Naive thymus-derived CD8-positive, alpha-beta T cell (primary cell): ENCODE measurements at places on chromosomes 7 and 10.

DNA sequence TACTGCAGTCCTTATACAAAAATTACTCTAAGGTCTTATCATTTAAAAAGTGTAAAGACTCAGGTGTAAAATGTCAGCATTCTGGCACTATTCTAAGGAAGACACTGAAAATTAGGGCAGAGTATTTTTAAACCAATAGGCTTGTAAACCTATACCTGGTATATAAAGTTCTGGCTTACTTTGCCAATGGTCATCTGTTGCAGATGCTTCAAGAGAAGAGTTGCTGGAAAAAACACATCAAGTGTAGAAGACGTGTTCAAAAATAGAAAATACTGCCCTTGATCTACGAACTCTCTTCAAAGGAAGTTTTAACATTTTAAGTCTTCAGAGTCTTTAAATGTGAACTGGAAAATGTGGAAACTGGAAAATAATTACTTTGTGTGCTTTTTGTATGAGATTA, 23.9 kb downstream of the NT5C3A start:
- peaks cover 64% of the 10 kb centered on the region for H3K4me1 ChIP-seq
- DNase-seq = no peak
- no peaks in the 10 kb centered on the region for H3K27me3 ChIP-seq
- H3K27ac ChIP-seq = no peak overlapping the region
- peak overlapping the region; percentile 88 for H3K4me3 ChIP-seq

- no peak overlapping the region for H3K27ac ChIP-seq
- DNase-seq = no peak
- peaks cover 30% of the 10 kb centered on the region for H3K27me3 ChIP-seq
- H3K4me3 ChIP-seq = peak overlapping the region; percentile 5
These were observed 25.7 kb upstream of the ENTPD1 start for GRCh38 chr10:95730233-95730632.

DNA sequence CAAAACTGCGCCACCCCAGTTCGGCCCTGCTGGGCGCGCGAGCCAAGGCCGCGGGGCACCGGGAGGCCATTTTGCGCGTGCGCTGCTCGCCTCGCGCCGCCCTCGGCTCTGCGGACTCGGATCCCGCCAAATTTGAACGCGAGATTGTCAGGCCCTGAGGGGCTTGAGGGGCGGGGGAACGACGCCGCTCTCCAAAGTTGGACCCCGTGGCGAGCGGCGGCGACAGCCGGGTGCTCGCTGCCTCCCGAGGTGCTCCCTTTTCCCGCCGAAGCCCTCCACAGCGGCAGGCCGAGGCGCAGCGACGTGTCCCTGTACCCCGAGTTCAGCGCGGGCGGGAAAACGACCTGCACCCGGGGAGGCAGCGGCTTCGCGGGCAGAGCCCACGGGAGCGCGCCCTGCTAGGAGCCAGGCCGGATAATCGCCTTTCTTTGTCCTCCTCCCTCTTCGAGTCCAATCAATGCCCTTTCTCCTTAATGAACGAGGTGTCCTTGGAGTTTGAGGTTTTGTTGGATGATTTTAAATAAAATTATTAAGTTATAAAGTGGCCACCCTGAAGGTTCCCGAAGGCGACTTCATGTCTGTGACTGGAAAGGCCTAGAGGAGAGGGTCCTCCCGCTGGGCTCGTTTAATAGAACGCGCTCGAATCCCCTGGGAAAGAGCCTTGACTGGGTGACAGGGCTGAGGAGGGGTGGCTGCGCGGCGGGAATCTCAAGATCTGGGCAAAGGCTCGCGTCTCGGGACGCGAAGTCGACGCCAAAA, 10.7 kb upstream of the SPAG6 start:
- peaks cover 24% of the 10 kb centered on the region for H3K4me1 ChIP-seq
- peak overlapping the region; percentile 97 for H3K27ac ChIP-seq
- peaks cover 11% of the 10 kb centered on the region for H3K36me3 ChIP-seq
- peak overlapping the region; percentile 90 for H3K4me3 ChIP-seq
- no peak for DNase-seq

- DNase-seq = peak; percentile 0
- H3K4me3 ChIP-seq = no peak overlapping the region
- H3K4me1 ChIP-seq = no peaks in the 10 kb centered on the region
- no peak overlapping the region for H3K27ac ChIP-seq
- no peaks in the 10 kb centered on the region for H3K36me3 ChIP-seq
- peaks cover 4% of the 10 kb centered on the region for H3K27me3 ChIP-seq
These were observed 18.1 kb upstream of the LIPK start for GRCh38 chr10:88687853-88688467.

GRCh38 chr7:94049615-94050014, 45.5 kb upstream of the BET1 start:
- peak overlapping the region; percentile 64 for H3K27ac ChIP-seq
- H3K36me3 ChIP-seq = no peaks in the 10 kb centered on the region
- no peak overlapping the region for H3K4me3 ChIP-seq
- no peak for DNase-seq
- H3K27me3 ChIP-seq = peaks cover 35% of the 10 kb centered on the region

GRCh38 chr7:130292682-130293257, at the start of gene CPA4:
CPA4 (plus strand) TSS chr7:130293161; CDS start chr7:130293181, 20 bp downstream.
- H3K36me3 ChIP-seq = no peaks in the 10 kb centered on the region
- H3K4me1 ChIP-seq = peaks cover 4% of the 10 kb centered on the region
- no peak within 1 kb of the TSS for H3K4me3 ChIP-seq
- no peaks in the 10 kb centered on the region for H3K27me3 ChIP-seq
- no peak for DNase-seq
- no peak within 1 kb of the TSS for H3K27ac ChIP-seq

DNA sequence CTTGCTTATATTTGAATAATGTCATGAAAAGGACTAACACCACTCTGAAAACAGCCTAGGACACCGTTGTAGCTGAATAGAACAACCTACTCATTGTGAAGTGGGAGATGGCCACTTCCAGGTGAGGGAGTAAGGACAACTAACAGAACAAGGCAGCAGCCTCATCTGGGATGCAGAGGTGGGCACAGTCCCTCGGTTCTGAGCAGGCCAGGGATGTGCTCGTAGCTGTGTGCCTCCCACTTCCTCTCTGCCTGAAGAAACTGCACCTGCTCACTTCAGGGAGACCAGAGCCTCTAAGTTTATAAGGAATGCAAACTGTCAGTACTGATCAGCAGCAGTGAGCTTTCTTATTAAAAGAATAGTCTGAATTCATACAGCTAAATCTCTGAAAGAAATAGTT, 2.5 kb downstream of the VSTM4 start:
- H3K4me1 ChIP-seq = peaks cover 8% of the 10 kb centered on the region
- no peak overlapping the region for H3K27ac ChIP-seq
- no peak overlapping the region for H3K4me3 ChIP-seq

- H3K27me3 ChIP-seq = peaks cover 21% of the 10 kb centered on the region
- no peaks in the 10 kb centered on the region for H3K36me3 ChIP-seq
- H3K4me1 ChIP-seq = no peaks in the 10 kb centered on the region
- H3K27ac ChIP-seq = no peak overlapping the region
These were observed 127.6 kb upstream of the RET start for GRCh38 chr10:42949287-42949686.

DNA sequence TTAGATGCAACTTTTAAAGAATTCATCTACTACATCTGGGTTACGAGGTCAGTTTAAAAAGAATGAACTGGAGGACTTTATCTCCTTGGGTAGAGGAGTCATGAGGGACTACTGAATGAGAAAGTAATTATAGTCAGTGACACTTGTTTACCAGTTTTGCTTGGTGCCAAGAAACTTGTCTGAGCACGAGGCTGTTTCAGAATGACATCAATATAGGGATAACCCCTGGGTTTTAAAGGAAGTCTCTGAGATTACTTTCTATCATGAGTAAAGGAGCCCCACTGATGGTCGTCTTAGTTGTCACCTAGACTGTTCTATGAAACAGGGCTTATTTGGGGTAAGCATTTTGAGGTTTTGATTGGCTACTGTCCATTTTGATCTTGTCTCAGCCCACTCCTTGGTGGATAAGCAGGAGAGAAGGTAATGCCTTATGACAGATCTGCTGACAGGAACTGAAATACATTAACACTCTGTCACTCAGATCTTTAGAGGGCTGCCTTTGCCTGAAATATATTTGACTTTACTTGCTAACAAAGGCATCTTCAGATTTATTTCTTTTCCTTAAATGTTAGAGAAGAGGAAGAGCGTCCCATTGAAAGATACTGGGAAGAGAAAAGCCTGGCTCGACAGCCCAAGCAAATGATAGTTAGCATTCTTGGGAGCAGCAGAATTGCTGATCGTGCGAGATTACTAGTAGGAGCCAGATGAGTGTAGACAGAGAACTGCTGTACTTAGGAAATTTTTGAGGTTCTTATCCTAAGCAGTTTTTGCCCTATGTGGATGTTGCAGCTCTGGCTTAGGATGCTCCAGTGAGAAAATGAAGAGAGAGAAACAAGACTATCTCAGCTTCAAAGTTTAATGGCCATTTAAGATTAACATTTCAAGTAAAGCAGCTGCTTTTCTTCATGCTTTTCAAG, 299.2 kb upstream of the LRGUK start:
- H3K27ac ChIP-seq = no peak overlapping the region
- H3K36me3 ChIP-seq = peaks cover 20% of the 10 kb centered on the region
- DNase-seq = no peak
- no peaks in the 10 kb centered on the region for H3K27me3 ChIP-seq

GRCh38 chr10:125190946-125191345, 30.6 kb upstream of the CTBP2 start:
- no peak overlapping the region for H3K27ac ChIP-seq
- no peaks in the 10 kb centered on the region for H3K4me1 ChIP-seq
- no peaks in the 10 kb centered on the region for H3K36me3 ChIP-seq
- H3K27me3 ChIP-seq = peaks cover 4% of the 10 kb centered on the region
- H3K4me3 ChIP-seq = no peak overlapping the region
- no peak for DNase-seq

- H3K27me3 ChIP-seq = peaks cover 12% of the 10 kb centered on the region
- no peaks in the 10 kb centered on the region for H3K36me3 ChIP-seq
- no peak for DNase-seq
- no peak overlapping the region for H3K27ac ChIP-seq
- no peak overlapping the region for H3K4me3 ChIP-seq
These were observed 218.6 kb upstream of the TAC1 start for GRCh38 chr7:97513326-97513725.

DNA sequence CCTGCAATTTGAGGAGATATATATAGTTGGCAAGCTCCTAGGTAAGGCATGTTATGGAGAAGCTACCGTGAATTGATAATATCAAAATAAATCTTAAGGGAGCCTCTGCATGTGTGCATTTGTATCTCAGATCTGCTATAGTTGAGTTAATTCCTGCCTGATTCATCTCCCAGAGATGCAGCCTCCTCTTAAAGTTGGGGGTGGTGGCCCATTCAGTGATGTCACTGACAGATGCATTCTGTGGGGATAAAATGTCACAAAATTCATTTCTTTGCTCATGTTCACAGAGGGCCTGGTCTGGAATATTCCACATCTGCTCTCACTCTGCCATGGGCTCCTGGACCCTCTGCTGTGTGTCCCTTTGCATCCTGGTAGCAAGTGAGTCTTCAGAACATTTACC, 185.8 kb upstream of the PRSS1 start:
- H3K27me3 ChIP-seq = peaks cover 2% of the 10 kb centered on the region
- no peaks in the 10 kb centered on the region for H3K4me1 ChIP-seq
- no peaks in the 10 kb centered on the region for H3K36me3 ChIP-seq
- no peak overlapping the region for H3K27ac ChIP-seq
- DNase-seq = no peak

DNA sequence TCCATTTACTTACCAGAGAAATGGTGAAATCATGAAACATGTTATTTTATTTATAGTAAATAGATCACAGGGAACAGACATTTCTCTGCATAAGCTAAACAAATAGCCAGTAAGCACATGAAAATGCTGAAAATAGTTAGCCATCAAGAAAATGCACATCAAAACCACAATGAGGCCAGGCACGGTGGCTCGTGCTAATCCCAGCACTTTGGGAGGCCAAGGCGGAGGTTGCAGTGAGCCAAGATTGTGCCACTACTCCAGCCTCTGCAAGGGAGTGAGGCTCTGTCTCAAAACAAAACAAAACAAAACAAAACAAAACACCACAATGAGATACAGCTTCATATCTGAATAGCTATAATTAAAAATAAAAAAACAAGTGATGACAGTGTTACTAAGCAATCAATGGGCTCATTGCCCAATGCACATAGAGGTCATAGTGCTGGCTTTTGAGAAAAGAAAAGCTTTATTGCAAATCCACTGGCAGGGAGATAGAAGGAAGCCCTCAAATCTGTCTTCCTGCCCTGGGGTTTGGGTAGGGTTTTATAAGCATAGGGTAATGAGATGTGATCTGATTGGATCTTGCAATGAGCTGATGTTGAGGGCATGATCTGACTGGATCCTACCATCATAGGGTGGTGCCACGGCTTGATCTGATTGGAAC, 16.2 kb downstream of the CSTF2T start:
- H3K4me3 ChIP-seq = no peak overlapping the region
- H3K27me3 ChIP-seq = peaks cover 43% of the 10 kb centered on the region
- H3K36me3 ChIP-seq = no peaks in the 10 kb centered on the region
- no peak for DNase-seq
- no peaks in the 10 kb centered on the region for H3K4me1 ChIP-seq

GRCh38 chr10:60349426-60349825, 40.2 kb downstream of the ANK3 start:
- no peaks in the 10 kb centered on the region for H3K36me3 ChIP-seq
- H3K27me3 ChIP-seq = no peaks in the 10 kb centered on the region
- DNase-seq = no peak
- H3K4me3 ChIP-seq = no peak overlapping the region
- H3K4me1 ChIP-seq = no peaks in the 10 kb centered on the region

DNA sequence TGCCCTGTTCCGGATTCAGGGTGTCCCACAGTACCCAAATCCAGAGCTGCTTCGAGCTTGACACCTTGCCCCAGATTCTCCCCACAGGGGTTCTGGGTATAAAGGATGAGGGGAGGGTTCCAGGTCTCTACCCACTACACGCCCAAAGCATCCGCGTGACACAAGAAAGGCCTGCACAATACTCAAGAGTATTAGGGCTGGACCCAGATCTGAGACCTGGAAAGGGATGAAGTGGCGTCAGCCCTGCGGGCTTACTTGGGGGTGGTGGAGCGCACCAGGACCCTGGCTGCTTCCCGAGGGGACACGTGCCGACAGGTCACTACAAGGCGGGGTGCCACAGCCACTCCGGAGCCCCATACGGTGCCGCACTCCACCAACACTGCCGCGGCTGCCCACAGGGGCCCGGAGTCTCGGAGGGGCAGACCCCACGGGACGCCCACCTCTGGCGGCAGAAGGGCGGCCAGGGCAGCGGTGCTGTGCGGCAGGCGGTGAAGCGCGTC, 1.3 kb downstream of the TYSND1 start:
- H3K27ac ChIP-seq = peak overlapping the region; percentile 96
- H3K4me3 ChIP-seq = peak overlapping the region; percentile 88
- H3K4me1 ChIP-seq = peaks cover 38% of the 10 kb centered on the region
- H3K36me3 ChIP-seq = no peaks in the 10 kb centered on the region
- DNase-seq = no peak
- no peaks in the 10 kb centered on the region for H3K27me3 ChIP-seq

DNA sequence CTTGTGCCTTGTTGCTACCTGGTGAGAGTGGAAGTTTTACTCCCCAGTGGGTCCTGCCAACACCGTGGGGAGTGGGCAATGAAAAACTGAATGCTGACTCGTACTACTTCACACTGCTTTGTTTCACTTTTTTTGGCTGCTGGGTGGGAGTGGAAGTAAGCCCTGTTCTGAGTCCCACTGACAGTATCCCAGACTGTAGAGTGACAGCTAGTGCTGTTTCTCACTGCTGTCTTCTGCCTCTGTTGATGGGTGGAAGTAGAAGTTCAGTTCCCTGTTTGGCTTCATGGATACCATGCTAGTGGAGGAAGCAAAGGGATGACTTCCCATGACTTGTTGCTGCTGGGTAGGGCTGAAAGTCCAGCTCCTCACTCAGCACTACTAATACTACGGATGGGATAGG, 98.4 kb downstream of the STK31 start:
- H3K27me3 ChIP-seq = peaks cover 7% of the 10 kb centered on the region
- no peaks in the 10 kb centered on the region for H3K4me1 ChIP-seq
- no peak overlapping the region for H3K4me3 ChIP-seq
- no peak overlapping the region for H3K27ac ChIP-seq

GRCh38 chr10:119957451-119957850, 64.9 kb downstream of the SEC23IP start:
- H3K27ac ChIP-seq = no peak overlapping the region
- no peaks in the 10 kb centered on the region for H3K36me3 ChIP-seq
- no peak for DNase-seq
- H3K4me1 ChIP-seq = no peaks in the 10 kb centered on the region
- H3K4me3 ChIP-seq = no peak overlapping the region
